ENCODE measurements at places on chromosomes 1 and 21.

- no peak for DNase-seq
Measured at GRCh38 chr1:244011271-244011670, 39.8 kb upstream of the ZBTB18 start.

DNA sequence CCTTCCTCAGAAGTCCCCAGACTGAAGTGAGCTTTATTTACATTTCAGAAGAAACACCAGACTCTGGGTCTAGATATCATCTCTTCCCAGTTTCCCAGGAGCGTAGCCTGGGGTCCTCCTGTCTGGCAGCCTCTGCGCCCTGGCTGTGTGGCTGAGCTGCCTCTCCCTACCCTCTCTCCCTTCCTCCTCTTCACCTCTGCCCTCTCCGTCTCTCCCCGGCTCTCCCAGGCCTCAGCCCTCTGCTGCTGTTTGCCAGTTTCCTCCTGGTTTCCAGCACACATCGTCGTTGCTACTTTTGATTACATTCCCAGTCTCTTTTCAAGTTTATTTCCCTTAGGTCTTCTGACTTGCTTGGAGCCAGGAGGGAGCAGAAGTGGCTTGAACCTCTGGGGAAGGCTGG lies 91.1 kb upstream of the DISP3 start:
- no peak for DNase-seq

- peak; percentile 75 for DNase-seq
Measured at GRCh38 chr1:228664399-228664914, 70.8 kb upstream of the RHOU start.

DNA sequence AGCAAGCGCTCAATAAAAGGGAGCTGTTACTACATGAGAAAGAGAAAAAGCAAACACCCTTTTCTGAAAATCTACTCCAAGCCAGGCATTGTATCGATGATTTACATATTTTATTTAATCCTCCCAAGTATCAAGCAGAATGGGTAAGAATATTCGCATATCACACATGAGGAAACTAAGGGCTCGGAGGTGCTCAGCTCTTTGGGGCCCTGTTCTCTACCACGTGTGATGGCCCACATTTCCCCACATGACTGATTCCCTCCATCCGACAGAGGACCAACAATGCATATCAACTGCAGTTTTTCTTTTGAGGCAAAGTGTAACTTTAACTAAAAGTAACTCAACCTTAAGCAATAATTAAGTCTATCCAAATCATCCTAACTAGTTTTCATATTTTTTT lies 8.2 kb downstream of the ERI3 start:
- no peak for DNase-seq

DNA sequence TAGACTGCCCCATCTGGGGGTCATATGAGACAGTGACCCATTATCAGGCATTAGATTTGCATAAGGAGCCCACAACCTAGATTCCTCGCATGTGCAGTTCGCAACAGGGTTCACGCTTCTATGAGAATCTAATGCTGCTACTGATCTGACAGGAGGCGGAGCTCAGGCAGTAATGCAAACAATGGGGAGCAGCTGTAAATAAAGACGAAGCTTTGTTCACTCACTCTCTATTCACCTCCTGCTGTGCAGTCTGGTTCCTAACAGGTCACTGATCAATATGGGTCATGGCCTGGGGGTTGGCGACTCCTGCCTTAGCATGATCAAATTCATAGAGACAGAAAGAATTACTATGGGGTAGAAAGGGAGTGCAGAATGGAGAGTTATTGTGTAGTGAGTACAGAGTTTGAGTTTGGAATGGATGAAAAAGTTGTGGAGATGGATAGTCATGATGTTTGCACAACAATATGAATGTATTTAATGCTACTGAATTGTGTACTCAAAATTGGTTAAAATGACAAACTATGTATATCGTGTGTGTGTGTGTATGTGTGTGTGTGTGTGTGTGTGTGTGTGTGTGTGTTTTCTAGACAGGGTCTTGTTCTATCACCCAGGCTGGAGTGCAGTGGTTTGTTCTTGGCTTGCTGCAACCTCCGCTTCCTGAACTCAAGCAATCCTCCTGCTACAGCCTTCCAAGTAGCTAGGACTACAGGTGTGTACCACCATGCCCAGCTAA lies 42.2 kb downstream of the BTF3L4 start:
- DNase-seq: no peak

DNA sequence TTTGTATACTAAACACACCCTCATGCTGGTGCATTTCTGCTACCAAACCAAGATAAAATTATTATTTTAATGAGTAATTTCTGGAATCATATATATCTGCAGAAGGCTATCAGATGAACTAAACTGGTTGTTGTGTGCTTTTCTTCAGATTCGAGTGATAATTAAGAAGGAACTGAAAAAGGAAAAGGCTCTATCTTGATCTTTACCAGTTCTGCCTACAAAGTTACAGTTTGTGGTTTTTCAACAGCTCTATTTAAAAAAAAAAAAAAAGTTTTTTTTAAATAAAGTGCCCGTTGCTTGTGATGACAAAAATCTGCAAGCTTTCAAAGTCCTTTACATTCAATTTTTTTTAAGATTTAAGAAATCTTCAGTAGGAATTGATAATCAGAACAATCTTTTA lies 13.6 kb downstream of the DENND1B start:
- DNase-seq: no peak

- no peak for DNase-seq
Measured at GRCh38 chr1:27350663-27351540, 9.1 kb downstream of the SYTL1 start.

DNA sequence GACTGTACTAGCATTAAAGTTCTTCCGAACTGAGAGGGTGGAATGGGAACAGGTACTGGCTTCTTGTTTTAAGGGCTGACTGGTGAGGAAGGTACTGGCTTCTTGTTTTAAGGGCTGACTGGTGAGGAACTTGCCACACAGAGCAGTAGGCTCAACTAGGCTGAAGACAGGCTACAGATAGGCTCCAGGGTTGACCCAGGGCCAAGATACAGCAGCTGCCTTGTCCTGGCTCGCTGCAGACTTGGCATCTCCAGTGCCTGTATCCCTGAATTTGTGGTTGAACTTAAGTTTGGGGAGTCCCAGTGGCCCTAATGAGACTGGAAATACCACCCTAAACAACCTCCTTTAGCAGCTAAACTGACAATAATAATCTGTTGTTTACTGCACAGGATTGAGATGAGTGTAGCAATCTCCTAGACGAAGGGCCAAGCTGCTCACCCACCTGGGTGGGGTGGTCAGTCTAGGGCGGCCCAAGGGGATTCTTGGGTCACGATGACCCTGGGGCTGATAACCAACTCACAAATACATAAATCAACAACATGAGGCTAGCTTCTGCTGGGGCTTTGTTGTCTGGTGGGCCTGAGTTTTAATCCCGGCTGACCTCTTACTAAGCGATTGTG lies 227.1 kb downstream of the DISC1 start:
- no peak for DNase-seq

- DNase-seq: no peak
Measured at GRCh38 chr1:198040880-198041279, 115.9 kb upstream of the NEK7 start.

GRCh38 chr21:38352536-38353219 lies 95.9 kb downstream of the KCNJ15 start:
- DNase-seq: no peak

DNA sequence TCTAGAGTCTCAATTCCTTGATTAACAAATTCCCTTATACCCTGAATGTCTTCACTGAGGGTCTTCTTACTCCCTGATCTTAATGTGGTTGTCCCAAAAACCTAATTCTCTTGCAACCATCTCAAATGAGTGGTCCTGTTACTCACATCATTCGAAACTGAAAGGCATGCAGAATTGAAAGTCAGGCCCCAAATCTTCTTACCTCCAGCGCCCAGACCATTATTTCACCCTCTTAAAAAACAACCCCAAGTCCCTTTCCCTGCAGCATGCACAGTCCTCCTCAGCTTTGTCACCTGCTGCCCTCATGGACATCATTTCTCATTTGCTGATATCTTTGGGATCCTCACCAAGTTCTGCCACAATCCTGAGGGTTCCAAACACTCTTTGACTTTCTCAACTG lies 230.1 kb downstream of the SEC16B start:
- no peak for DNase-seq

GRCh38 chr1:150243003-150243402 lies 7.1 kb upstream of the ANP32E start:
- no peak for DNase-seq

DNA sequence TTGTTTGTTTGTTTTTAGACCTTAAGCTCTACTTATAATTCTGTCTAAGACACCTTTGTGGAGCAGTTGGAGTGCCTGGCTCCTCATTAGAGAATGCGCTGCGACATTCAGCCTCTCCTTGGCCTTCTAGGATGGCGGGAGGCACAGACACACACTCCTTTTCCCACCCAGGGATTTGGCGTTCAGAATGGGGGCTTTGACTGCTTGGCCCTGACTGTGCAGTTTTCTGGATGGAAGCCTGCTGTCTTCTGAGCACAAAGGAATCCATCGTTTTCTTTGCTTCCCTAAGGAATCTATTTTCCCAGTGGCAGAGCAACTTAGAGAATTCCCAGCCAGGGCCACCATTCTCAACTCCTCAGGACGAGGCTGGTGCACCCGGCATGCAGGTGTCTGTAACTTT lies 83.6 kb downstream of the GALNT2 start:
- DNase-seq: no peak

GRCh38 chr1:19735440-19736127 lies 64.1 kb downstream of the TMCO4 start:
- DNase-seq: no peak

- no peak for DNase-seq
Measured at GRCh38 chr1:239951511-239952140, 140.1 kb upstream of the FMN2 start.

DNA sequence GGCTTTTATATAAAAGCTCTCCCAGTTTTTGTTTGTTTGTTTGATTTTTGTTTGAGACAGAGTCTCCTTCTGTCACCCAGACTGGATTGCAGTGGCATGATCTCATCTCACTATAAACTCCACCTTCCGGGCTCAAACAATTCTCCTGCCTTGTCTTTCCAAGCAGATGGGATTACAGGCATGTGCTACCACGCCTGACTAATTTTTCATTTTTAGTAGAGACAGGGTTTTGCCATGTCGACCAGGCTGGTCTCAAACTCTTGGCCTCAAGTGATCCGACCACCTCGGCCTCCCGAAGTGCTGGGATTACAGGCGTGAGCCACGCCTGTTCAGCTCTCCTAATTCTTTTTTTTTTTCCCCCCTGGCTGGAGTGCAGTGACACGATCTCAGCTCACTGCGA lies 4.4 kb downstream of the PCAT6 start:
- DNase-seq: no peak

GRCh38 chr1:228059634-228060457 lies 22.7 kb upstream of the ARF1 start:
- peak; percentile 42 for DNase-seq

- DNase-seq: no peak
Measured at GRCh38 chr1:91172541-91172940, 150.7 kb upstream of the ZNF644 start.

DNA sequence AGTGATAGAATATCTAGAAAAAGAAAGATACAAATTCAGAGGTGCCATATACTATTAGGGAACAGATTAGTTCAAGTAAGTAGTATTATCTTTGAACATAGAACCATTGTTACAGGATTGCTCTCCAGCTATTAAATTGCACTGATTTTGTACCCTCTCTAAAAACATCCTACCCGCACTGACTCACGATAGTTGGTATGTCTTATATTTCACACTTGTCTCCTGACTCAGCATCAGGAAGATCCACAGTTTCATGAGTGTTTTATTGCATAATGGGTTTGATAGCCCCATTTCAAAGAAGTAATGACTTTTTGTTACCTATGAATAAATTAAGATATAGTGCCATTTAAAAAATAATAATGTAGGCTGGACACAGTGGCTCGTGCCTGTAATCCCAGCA lies 6.0 kb downstream of the TATDN3 start:
- DNase-seq: no peak

- DNase-seq: no peak
Measured at GRCh38 chr1:40092706-40093639, 4.1 kb downstream of the PPT1 start.

DNA sequence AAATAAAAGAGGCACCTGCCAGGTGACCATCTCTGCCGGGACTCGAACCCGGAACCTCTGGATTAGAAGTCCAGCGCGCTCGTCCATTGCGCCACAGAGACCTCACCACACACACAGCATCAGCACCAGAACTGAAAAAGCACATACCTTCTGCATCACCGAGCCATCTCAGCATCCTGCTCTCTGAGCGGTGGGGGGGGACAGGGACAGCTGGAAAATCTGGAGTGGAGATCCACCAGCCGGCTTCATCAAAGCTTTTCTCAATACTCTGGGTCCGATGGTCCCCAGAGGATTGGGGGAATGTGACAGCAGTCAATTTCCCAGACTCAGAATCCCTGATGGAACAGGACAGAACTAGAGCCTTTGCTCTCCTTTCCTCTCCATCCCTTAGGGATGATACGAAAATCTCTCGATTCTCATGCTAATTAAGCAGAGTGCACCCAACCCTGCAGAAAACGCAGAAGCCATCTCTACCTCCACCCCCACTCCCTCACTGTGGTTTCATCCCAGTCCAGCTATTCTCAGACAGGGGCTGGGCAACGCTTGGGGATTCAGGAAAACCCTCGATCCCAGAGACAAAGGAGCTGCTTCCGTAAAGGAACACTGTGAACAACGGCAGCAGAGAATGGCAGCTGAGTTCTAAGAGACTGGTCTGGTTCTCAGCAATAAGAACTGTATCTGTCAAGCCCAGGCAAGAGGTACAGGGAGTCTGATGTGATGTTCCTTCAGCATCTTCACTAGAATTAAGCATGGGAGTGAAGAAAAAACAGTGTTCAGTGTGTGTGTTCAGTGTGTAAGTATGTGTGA lies 29.6 kb upstream of the CADM3 start:
- DNase-seq: no peak

DNA sequence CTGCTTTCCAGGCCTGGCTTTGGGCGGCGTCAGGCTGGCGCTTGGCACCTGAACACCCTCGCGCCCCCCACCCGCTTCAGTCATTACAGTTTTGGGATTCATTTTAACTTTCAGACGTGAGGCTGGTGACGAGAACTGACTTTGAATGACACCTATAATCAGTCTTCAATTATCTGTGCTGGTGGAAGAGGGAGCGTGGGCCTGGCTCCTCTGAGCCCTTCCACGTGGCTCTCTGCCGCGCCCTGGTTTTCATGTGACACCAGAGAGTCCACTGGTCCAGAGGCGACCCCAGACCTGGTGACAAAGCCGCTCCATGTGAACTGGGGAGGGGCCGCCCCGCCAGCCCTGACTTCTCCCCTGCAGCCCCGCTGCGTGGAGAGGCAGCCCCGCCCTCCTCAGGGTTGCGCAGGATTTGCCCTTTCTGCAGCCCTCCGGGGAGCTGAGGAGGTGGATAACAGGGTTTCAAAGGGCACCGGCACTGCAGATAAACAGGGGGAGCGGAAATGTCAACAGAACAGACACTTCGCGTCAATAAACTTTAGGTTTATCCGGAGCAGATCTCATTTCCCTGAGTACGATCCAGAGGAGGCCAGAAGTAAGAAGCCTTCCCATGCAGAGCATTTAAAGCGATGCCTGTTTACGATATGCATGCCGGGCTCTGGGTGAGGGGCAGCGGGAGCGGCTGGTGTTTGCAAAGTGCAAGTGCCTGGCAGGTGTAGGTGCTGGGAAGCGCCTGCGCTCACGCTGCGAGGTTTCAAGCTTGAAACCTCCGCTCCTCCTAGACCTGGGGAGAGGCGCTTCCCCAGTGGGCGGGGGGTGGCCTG lies 56.4 kb downstream of the AJAP1 start:
- no peak for DNase-seq

Data from effector memory CD8-positive, alpha-beta T cell (primary cell).